Upper lobe of left lung (tissue), 6 donors: ENCODE measurements at places on chromosomes 4 and X.

- no peaks in the 10 kb centered on the region for H3K27me3 ChIP-seq
- no peaks in the 10 kb centered on the region for H3K4me1 ChIP-seq
- peak overlapping the region; percentile 2 for H3K4me3 ChIP-seq
- DNase-seq, result no peak
- H3K27ac ChIP-seq, result no peak overlapping the region
- no peaks in the 10 kb centered on the region for H3K36me3 ChIP-seq
These were observed 18.6 kb downstream of the AFM start for GRCh38 chr4:73499996-73500765.

DNA sequence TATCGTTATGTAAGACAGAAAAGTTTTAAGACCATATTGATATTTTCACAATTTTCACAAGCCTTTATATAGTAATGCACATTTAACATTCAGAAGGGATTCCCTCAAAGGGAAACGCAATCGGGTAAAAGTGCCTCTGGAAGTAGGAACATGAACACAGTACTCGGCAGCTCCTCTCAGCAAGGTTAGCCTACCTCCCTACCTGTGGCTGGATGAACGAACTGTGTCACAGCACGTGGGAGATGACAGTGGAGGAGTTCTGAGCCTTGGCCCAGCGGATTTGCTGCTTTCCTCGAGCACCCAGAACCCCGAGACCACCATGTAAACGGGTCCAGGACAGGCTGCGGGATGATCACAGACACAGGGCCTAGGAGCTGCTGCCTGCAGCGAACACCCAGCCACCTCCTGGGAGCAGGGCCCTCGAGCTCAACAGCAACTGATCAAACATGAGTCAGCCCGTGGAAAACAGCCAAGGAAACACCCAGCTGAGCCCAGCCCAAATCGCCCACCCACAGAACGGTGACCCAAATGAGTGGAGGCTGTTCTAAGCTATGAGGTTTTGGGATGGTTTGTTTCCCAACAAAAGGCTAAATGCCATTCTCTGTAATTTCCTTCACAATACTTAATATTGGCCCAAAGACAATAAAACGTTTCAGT lies 30.4 kb downstream of the FAT1 start:
- no peaks in the 10 kb centered on the region for H3K36me3 ChIP-seq
- H3K27ac ChIP-seq, result no peak overlapping the region
- H3K27me3 ChIP-seq, result no peaks in the 10 kb centered on the region
- H3K4me1 ChIP-seq, result peaks cover 13% of the 10 kb centered on the region

- H3K4me3 ChIP-seq, result no peak overlapping the region
- DNase-seq, result no peak
- H3K4me1 ChIP-seq, result no peaks in the 10 kb centered on the region
- H3K36me3 ChIP-seq, result no peaks in the 10 kb centered on the region
- no peaks in the 10 kb centered on the region for H3K27me3 ChIP-seq
- H3K27ac ChIP-seq, result no peak overlapping the region
These were observed 47.9 kb downstream of the CHIC2 start for GRCh38 chr4:54016504-54016903.

DNA sequence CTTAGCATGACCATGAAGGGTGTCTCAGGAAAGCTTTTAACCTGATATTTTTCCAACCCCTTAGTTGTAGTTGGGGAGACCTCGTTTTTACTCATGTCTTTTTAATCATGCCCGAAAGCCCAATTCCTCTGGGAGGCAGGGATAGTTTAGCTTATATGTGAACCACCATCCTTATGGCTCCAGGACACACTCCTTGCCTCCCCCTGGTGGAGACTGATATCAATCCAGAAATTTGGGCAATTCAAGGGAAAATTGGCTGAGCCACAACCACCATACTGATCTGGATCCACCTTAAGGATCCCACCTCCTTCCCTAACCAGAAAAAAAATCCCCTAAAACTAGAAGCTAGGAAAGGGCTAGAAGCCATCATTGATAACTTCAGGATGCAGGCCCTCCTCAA lies 13.4 kb upstream of the COL25A1 start:
- no peaks in the 10 kb centered on the region for H3K4me1 ChIP-seq
- H3K36me3 ChIP-seq, result no peaks in the 10 kb centered on the region
- no peak for DNase-seq
- H3K27ac ChIP-seq, result no peak overlapping the region

DNA sequence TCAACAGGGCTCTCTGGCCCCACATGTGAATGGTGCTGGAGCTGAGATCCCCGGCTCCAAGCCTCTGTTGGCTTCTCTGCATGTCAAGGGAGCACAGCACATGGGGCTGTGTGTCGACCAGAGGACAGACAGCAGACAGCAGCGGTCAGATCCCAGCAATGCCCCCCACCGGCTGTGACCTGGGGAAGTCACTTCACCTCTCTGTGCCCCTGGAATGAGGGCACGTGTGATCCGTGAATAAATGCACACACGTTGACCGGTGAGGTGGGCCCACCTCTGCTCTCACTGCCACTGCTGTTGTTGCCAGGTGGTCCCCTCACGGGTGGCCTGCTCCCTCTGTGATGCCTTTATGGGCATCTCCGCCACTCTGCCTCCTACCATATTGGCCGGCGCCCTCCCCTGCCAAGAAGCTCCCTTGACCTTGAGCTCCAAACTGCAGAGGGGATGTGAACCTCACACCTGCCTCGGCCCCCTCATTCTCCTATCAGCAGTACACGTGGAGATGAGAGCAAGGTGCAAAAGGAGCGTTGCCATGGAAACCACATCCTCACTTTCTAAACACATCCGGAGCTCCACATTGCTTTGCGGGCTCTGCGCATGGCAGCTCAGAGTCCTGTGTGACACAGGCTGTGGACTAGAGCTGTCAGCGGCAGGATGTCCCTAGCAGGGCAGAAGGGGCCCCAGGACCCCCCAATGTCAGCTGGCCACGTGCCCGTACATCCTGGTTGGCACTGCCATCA lies 75.4 kb downstream of the ABLIM2 start:
- no peaks in the 10 kb centered on the region for H3K36me3 ChIP-seq
- H3K27me3 ChIP-seq, result no peaks in the 10 kb centered on the region
- no peak overlapping the region for H3K4me3 ChIP-seq
- no peak for DNase-seq
- no peak overlapping the region for H3K27ac ChIP-seq
- H3K4me1 ChIP-seq, result no peaks in the 10 kb centered on the region
